Cerebellar cortex (tissue), 1 donor: ENCODE measurements at places on chromosomes 3 and 15.

DNA sequence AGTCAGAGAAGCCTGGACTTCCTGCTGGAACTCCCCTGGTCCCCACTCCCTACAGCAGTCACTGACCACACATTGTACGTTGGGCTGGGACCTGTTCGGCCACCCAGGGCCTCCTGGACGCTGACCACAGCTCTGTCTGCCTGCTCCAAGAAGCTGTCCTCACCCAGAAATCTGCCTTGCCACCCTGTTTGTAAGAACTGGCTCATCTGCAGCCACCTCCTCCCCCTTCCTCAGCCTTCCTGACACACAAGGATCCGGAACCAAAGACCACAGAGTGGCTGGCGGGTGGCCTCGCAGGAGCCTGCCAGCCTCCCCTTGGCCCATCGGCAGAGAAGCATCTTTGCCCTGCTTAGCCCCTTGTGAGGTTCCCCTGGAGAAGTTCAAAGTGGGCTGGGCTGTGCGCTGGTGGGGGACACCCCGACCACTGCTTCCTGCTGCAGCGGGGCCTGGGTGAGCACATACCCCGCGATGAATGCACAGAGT, 91.9 kb downstream of the PCSK6 start:
- no peak for DNase-seq

DNA sequence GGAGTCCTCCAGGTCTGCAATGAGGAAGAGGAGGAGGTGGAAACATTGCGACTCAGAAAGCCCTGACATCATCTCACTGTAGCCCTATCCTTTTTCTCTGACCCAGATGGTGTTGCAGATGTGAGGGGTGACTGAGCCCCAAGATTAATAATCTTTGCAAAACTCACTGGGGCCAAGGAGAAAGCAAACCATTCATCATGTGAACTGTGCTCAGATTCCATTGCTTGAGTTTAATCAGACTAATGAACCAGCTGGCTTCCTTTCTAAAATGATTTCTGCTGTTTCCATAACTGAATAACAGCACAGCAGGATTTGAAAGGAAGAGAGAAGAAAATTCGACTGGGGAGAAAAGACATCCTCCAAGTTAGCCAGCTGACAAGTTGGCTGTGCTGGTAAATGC, 13.4 kb upstream of the DGKG start:
- no peak for DNase-seq

DNA sequence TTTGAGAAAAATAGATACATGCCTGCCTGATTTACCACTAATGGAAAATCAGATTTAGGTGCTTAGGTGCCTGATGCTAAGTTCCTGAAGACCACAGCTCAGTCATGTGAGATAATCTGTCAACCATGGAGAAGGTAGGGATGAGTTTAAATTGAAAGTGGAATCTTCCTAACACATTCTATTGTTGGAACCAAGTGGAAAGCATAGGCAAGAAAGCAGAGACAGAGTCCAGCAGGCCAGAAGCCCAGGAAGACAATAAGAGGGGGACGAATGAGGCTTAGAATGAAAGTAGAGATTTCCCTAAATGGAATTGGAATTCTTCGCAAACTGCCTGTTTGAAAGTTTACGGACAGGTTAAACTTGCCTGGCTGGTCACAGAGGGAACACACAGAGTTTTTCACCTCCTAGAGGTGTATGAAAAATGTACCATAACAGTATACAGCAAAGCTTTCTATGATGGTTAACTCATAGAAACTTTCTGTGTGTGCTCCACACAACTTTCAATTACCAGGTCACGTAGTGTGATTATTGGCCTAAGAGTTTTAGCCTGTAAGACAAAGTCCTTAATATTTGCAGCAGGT, 453.8 kb upstream of the KCNMB2 start:
- no peak for DNase-seq

GRCh38 chr3:137746808-137747207, 17.3 kb upstream of the SOX14 start:
- no peak for DNase-seq

- no peak for DNase-seq
Observed at GRCh38 chr15:76345880-76346668, 9.5 kb downstream of the ISL2 start.

- no peak for DNase-seq
Observed at GRCh38 chr3:61820306-61820992, 259.1 kb downstream of the PTPRG start.

- no peak for DNase-seq
Observed at GRCh38 chr3:26591926-26592325, 30.6 kb upstream of the LRRC3B start.

GRCh38 chr3:33645060-33645647, 72.9 kb downstream of the CLASP2 start:
- DNase-seq = peak; percentile 89

DNA sequence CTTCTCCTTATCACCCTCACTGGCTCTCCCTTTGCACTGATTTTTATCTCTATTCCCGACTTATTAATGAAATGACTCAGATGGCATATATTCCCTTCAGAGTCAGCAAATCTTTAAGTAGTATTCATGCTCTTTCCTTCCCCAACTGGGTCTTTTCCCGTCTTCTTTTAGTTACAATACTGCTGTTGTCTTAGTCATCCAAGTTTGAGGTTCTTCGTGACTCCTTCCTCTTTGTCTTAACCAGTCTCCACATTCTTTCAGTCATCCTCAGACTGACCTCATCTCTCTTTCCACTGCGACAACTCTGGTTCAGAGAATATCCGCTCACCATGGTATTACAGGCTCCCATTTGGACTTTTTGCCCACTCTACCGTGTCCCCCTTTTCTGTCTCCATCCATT, 12.4 kb downstream of the WDR5B start:
- no peak for DNase-seq

DNA sequence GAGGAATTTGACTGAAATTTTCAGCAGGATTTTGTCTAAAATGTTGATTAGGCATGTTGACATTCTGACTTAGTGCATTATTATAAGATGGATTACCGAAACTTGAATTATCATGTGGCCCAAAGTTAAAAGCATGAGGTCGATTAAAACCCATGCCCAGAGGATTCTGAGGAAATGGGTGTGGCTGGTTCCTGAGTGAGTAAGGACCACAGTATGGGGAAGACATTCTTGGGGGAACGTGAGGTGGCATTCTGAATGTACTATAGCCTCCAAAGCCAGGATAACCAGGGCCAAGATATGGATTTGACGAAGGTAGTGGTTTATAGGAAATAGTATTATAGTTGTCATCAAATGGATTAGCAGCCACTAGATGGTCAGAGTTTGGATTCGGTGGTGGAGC, 38.7 kb upstream of the DNAAF4 start:
- DNase-seq = no peak

GRCh38 chr3:21954709-21955108, 203.7 kb upstream of the ZNF385D start:
- DNase-seq = no peak

GRCh38 chr3:89698208-89698830, 590.9 kb downstream of the EPHA3 start:
- no peak for DNase-seq

DNA sequence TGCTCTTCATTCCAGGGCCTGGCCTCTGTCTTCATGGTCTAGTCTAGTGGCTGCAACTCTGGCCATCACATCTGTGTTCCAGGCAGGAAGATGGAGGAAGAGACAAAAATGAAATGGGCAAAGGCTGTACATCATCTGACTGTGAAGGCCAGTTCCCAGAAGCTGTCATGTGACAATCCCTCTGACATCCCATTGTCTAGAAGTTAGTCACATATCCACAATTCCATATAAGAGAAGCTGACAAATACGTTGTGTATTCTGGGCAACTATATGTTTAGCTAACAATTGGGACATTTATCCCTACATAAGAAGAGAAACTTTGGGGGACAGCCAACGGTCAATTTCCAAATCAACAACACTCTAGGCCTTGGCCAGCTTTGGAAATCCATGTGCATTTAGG, 34.5 kb upstream of the C3orf70 start:
- DNase-seq = no peak

GRCh38 chr3:117084277-117084676, 374.7 kb downstream of the TUSC7 start:
- no peak for DNase-seq

GRCh38 chr15:68052431-68052830, 1.7 kb upstream of the PIAS1 start:
- no peak for DNase-seq

DNA sequence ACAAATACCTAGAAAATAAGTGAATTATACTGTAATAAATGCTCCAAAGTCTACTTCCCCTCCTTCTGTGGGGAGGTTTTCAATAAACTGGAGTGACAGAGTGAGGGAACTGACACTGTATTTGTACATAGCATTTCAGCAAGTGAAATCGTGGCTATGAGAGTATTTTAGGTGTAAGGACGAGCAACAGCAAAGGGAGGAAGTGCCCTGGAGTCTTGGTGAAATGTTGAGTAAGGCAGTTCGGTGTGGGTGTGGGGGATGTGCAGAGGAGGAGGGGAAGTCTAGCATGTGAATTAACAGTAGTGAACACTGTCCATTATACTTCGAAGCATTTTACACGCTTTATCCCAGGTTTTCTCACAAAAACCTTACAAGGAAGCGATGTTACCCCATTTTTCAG, 18.1 kb upstream of the P2RY13 start:
- DNase-seq = no peak

DNA sequence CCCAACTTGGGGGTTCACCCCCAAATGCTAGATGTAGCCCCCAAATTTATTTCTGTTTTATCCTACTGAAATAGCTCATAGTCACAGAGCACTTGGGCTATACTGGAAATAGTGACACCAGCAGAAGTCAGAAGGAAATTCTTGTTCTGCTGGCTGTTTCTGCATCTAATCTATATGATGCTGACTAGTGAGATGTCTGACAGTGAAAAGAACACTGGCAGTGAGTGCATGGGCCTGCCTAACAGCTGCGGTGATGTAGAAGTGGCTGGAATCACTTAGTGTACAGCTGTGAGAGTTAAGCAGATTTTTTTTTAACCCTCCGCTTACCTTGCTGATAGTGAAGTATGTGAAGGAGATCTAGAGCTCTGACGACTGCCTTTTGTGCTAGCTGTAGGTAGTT, 14.0 kb downstream of the TTC14 start:
- peak; percentile 17 for DNase-seq

- no peak for DNase-seq
Observed at GRCh38 chr3:146692254-146692653, 87.1 kb upstream of the PLSCR5 start.

GRCh38 chr3:19931180-19931692, 2.8 kb downstream of the EFHB start:
- no peak for DNase-seq

DNA sequence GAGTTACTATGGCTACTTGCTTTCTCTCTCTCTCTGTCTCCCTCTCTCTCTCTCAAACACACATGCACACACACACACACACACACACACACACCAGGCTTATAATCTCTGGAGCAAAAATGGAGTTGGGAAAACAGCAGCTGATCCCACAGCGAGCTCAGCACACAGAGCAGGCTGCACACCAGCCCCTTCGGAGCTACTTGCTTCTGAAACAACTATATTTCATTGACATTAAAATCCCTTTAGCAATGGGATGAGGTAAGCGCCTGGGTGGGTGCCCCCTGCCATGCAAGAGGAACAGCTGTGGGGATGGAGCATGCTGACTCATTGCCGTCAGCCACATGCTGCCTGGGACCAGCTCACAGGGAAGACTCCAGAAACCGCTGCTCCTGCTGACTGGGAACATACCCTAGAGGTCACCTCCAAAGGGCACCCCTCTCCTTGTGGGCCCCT, 45.7 kb downstream of the B3GNT5 start:
- DNase-seq = no peak

DNA sequence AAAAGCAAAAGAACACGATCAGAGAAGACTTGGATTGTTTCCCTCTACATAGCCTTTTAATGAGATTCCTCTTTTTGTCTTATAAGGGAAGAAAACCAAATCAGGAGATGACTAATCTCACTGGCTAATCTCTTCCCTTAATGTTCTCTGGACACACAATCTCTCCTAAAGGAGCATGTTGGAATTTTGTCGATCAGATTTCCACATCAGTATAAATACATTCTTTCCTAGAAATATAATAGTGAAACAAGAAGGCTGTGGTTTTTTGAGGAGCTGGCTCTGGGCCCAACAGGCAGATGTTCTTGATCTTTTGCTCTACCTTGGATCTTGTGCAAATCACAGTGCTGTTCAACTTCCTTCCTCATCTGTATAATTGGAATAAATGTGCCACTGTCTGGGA, 94.0 kb downstream of the GTPBP8 start:
- DNase-seq = no peak

GRCh38 chr15:91132079-91132478, 32.0 kb downstream of the SV2B start:
- DNase-seq = no peak

- DNase-seq = peak; percentile 11
Observed at GRCh38 chr3:36792342-36792741, 28.0 kb upstream of the DCLK3 start.

- DNase-seq = no peak
Observed at GRCh38 chr3:185330644-185331043, 32.3 kb upstream of the MAP3K13 start.

DNA sequence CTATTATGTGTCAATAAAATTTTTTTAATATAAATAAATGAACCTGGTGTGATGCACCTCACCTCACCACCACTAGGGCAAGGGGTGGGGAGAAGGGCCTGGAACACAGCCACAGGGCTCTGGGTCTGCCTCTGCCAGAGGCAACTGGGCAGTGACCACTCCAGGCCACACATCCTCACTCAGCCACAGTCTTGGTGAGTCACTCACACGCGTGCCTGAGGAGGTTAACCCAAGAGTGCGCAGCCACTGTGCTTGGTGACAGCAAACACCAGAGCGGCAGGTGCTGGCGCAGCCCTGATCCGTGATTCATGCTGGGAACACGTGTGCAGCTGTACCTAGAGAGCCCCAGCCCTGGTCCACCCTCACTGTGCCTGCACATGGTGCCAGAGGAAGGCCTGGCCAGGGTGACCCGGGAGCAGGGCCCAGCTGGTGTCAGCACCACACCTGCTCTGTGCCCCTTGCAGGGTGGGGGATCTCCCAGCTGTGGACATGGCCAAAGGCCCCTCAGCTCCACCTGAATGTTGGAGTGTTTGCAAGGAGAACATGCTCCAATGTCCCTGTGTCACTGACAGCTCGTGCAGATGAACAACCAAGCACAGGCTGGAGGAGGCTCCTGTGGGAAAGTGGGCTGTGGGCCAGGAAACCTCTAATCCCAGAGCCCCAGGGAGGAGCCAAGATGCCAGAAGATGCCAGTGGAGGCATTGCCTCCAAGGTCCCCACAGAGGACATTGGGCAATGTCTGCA, 2.1 kb downstream of the SLC41A3 start:
- DNase-seq = peak; percentile 71

DNA sequence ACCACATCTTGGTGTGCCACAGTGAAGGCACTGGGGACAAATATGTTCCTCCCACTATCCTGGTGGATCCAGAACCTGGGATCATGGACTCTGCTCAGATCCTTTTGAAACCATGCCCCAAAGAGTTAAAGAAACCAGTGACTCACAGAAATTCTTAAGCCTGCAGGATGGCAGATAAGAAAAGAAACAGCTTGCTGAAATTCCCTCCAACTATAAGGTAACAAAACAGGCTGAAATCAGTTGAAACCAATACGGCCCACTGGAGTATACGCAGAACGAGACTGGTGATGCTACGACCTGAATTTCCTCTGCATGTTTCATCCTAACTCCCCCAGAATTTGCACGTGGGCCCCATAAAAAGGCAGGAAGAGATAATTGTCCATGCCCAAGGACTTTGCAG, 209.6 kb downstream of the TJP1 start:
- DNase-seq = no peak

GRCh38 chr3:64440498-64440897, 215.2 kb upstream of the PRICKLE2 start:
- no peak for DNase-seq

- DNase-seq = peak; percentile 31
Observed at GRCh38 chr15:71011503-71012155, 103.6 kb upstream of the THSD4 start.

GRCh38 chr15:100787567-100788417, 91.8 kb upstream of the ALDH1A3 start:
- no peak for DNase-seq
